ENCODE measurements at places on chromosomes 2 and 18. TPM values are rescaled to one million over a fixed set of nuclear protein-coding genes. Genes with fewer than 3 reads are reported as not detected.

The CCDC74A gene
- polyA plus RNA-seq = 1.2 TPM

The RAB27B gene
- polyA plus RNA-seq = 0.04 TPM

The FER1L5 gene
- polyA plus RNA-seq = not detected

The MALL gene
- polyA plus RNA-seq = not detected

The ACVR1C gene
- 0.06 TPM for polyA plus RNA-seq

The ATP5MC3 gene
- polyA plus RNA-seq = 96.8 TPM

The TMEM169 gene
- 0.75 TPM for polyA plus RNA-seq

The POTEF gene
- polyA plus RNA-seq = not detected

The FBXO15 gene
- polyA plus RNA-seq = 1.6 TPM

The EFHD1 gene
- polyA plus RNA-seq = not detected

The NPPC gene
- 0.33 TPM for polyA plus RNA-seq

The SLC5A7 gene
- not detected for polyA plus RNA-seq

- no peak overlapping the region for H3K4me3 ChIP-seq
- H3K27ac ChIP-seq = no peak overlapping the region
- H3K36me3 ChIP-seq = no peaks in the 10 kb centered on the region
- H3K4me1 ChIP-seq = no peaks in the 10 kb centered on the region
- DNase-seq = no peak
- H3K27me3 ChIP-seq = no peaks in the 10 kb centered on the region
Measured at GRCh38 chr18:66046032-66046602, 295.3 kb downstream of the CDH7 start.

DNA sequence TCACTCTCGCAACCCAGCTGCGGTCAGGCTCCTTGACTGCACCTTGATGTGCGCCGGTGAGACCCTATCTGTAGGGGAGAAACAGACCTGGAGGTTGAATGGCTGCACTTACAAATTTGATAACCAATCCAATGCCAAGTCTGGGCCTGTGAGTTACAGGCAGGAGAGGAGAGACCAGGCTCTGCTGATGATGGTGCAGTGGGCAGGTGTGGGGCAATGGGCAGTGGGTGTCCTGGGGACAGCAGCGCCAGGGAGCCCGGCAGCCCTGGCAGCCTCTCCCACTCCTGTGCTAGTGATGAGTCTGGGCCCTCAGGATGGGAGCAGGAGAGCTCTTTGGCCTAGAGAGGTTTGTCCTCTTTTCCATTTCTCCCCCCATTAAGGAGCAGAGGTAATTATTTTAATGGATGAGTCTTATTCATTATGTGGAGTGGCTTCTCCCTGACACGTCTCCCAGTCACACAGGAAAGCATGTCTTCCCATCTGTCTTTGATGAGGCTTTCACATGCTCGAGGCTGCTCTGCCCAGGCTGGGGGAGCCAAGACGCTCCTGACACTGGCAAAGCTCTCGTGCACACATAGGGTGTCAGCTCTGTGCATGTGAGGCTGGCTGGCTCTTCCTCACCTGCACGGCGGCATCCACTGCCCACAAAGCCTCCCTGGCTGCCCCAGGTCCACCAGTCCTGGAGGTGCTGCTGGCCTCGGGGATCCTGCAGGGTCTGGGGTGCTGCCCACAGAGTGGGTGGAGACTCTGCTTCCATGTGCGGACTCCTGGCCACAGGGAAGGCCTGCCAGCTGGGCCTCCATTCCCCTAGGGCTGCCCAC, 10.0 kb upstream of the ALLC start:
- H3K36me3 ChIP-seq = no peaks in the 10 kb centered on the region
- peaks cover 14% of the 10 kb centered on the region for H3K27me3 ChIP-seq
- no peak overlapping the region for H3K27ac ChIP-seq
- peaks cover 14% of the 10 kb centered on the region for H3K4me1 ChIP-seq
- no peak overlapping the region for H3K4me3 ChIP-seq

- H3K36me3 ChIP-seq = no peaks in the 10 kb centered on the region
- no peak overlapping the region for H3K4me3 ChIP-seq
- DNase-seq = no peak
- no peak overlapping the region for H3K27ac ChIP-seq
- H3K27me3 ChIP-seq = no peaks in the 10 kb centered on the region
Measured at GRCh38 chr2:5758346-5758745, 66.2 kb downstream of the SOX11 start.

DNA sequence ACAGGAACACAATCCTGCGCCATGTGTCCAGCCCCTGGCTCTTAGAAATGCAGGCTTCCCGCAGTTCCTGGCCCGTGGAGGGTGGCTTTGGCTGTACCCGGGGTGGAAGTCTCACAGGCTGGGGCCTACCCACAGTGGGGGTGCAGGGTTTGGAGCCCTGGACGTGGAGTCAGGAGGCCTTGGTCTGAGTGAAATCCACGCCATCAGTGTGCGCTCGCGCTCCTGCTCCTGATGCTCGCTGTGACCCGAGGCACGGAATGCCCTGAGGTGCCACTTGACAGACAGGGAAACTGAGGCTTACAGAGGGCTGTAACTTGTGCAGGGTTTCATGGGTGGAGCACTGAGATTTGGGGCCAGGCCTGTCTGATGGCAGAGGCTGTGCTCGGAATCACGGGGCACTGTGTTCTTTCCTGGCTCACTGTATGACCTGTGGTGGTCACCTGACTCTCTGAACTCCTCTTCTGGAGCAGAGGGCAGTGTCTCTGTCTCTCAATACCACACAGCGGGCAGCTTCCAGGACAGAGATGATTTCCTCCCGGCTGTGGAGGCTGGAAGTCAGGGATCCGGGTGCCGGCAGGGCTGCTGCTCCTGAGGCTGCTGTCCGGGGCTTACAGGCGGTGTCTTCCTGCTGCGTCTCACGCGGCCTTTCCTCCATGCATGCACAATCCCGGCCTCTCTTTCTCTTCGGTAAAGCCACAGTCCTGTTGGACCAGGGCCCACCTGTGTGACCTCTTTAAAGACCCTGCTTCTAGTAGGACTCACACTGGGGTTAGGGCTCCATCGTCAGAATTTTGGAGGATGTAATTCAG, 25.9 kb upstream of the ALLC start:
- DNase-seq = no peak
- no peaks in the 10 kb centered on the region for H3K27me3 ChIP-seq
- H3K4me3 ChIP-seq = no peak overlapping the region
- no peaks in the 10 kb centered on the region for H3K4me1 ChIP-seq
- H3K36me3 ChIP-seq = no peaks in the 10 kb centered on the region

DNA sequence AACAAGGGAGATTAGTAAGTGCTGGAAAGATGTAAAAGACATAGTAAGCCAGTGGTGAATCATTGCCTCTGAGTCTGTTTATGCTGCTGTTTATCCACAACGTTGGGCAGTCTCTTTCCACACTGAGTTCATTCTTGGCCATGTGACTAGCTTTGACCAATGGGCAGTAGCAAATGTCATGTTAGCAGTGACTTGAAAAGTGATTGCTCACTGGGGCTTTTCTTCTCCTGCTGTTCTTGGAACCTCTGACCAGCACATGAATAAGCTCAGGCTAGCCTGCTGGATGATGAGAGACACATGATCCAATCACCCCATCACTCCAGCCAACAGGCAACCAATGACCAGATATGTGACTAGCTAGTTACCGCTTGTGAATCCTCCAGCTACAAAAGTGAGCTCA, 360.4 kb downstream of the SLC4A3 start:
- no peak for DNase-seq
- no peak overlapping the region for H3K27ac ChIP-seq
- H3K36me3 ChIP-seq = no peaks in the 10 kb centered on the region
- H3K4me3 ChIP-seq = no peak overlapping the region
- H3K4me1 ChIP-seq = no peaks in the 10 kb centered on the region

GRCh38 chr2:76851000-76851399, 671.2 kb downstream of the LRRTM4 start:
- no peak for DNase-seq
- H3K4me1 ChIP-seq = no peaks in the 10 kb centered on the region
- no peak overlapping the region for H3K27ac ChIP-seq
- no peak overlapping the region for H3K4me3 ChIP-seq
- H3K27me3 ChIP-seq = no peaks in the 10 kb centered on the region
- H3K36me3 ChIP-seq = no peaks in the 10 kb centered on the region

DNA sequence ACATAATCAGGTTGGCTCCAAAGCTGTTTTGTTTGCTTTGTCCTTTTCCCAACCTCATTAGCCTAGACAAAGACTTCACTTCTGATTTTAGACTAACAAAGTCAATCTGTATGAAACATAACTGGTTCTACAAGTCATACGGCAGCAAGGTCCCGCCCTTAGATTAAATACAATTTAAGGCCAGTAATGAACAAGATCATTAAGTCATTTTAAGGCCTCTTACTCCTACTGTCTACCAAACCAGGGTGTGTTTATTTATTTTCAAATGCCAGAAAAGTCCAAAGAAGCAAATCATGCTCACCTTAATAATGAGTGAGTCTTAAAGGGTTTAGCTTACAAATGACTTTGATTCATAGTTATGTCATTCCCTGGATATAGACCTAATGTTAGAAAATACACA, 148.4 kb upstream of the ACVR2A start:
- no peaks in the 10 kb centered on the region for H3K27me3 ChIP-seq
- H3K27ac ChIP-seq = no peak overlapping the region
- no peaks in the 10 kb centered on the region for H3K4me1 ChIP-seq
- H3K4me3 ChIP-seq = no peak overlapping the region

- no peak overlapping the region for H3K4me3 ChIP-seq
- no peaks in the 10 kb centered on the region for H3K4me1 ChIP-seq
Measured at GRCh38 chr2:150046211-150046610, 441.3 kb downstream of the RND3 start.

DNA sequence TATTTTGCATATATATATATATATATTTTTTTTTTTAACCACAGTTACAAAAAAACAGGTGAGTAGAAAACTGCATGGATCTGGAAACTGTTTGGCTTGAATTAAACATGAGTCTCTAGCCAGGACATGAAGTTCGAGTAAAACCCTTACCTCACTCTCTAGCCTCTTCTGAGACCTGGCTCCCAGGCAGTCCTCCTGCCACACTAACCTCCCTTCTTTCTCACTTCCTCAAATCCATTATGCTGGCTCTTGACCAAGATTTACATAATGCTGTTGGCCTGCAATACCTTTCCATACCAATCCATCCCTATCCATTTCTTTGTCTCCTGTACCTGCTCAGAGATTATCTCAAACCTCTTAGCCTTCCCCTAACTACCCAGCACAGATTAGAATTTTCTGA, 34.0 kb downstream of the PIGN start:
- no peaks in the 10 kb centered on the region for H3K4me1 ChIP-seq
- no peak for DNase-seq
- H3K36me3 ChIP-seq = peaks cover 2% of the 10 kb centered on the region

GRCh38 chr2:43324259-43325106, 98.1 kb upstream of the ZFP36L2 start:
- H3K27ac ChIP-seq = no peak overlapping the region
- no peak overlapping the region for H3K4me3 ChIP-seq
- H3K4me1 ChIP-seq = no peaks in the 10 kb centered on the region
- DNase-seq = no peak

GRCh38 chr2:158484892-158485556, 28.3 kb downstream of the PKP4 start:
- no peak overlapping the region for H3K27ac ChIP-seq
- DNase-seq = no peak
- H3K4me3 ChIP-seq = no peak overlapping the region
- no peaks in the 10 kb centered on the region for H3K4me1 ChIP-seq
- no peaks in the 10 kb centered on the region for H3K36me3 ChIP-seq

DNA sequence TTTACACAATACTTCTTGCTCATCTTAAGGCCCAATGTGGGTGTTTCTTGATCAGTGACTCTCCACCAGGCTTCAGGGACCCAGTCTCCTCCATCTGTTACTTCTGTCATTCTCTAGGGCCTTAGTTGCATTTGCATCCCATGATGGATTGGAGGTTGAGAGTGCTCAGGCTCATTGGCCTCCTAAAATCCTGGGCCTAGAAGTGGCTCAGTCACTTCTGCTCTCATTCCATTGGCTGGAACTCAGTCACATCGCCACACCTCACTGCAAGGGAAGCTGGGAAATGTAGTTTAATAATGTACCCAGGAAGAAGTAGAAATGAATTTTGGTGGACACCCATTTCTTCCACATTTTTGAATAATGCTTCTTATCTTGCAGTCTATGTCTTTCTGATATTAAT, 223.5 kb downstream of the HRH4 start:
- no peak overlapping the region for H3K4me3 ChIP-seq
- no peak for DNase-seq
- H3K4me1 ChIP-seq = no peaks in the 10 kb centered on the region
- H3K27me3 ChIP-seq = no peaks in the 10 kb centered on the region
- H3K36me3 ChIP-seq = no peaks in the 10 kb centered on the region

GRCh38 chr18:62118328-62118727, 68.5 kb downstream of the PIGN start:
- H3K27me3 ChIP-seq = no peaks in the 10 kb centered on the region
- H3K4me1 ChIP-seq = no peaks in the 10 kb centered on the region
- H3K36me3 ChIP-seq = peaks cover 1% of the 10 kb centered on the region

DNA sequence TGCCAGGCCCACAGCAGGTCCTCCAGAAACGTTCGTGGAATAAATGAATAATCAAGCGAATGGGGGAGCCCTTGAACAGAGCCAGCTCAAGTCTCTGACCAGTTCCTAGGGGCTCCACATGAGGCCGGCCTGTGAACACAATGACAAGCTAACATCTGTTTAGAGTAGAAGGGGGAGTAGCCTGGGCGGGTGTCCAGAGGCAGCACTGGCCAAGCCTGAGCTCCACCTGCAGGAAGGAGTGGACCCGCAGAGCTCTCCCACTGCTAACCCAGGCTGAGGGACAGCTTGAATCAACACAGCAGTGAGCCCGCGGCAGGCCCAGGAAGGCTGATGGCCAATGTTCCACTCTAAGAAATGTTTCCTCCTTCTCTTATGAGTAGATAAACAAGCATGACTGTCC, 234.8 kb upstream of the RAB6C start:
- DNase-seq = no peak
- H3K4me3 ChIP-seq = no peak overlapping the region
- H3K27ac ChIP-seq = no peak overlapping the region
- H3K4me1 ChIP-seq = no peaks in the 10 kb centered on the region

DNA sequence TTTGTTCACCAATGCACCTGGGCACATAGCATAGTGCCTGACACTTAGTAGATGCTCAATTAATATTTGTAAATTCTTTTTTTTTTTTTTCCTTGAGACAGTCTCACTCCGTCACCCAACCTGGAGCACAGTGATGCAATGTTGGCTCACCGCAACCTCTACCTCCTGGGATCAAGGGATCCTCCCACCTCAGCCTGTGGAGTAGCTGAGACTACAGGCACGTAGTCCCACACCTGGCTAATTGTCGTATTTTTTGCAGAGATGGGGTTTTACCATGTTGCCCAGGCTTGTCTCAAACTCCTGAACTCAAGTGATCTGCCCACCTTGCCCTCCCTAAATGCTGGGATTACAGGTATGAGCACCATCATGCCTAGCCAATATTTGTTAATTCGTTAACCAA, 23.2 kb upstream of the LPIN2 start:
- DNase-seq = no peak
- no peak overlapping the region for H3K27ac ChIP-seq
- no peaks in the 10 kb centered on the region for H3K36me3 ChIP-seq
- no peaks in the 10 kb centered on the region for H3K27me3 ChIP-seq
- no peak overlapping the region for H3K4me3 ChIP-seq

All from B cell (primary cell).